Type B pancreatic cell (in vitro differentiated cells): ENCODE measurements at places on chromosomes 1 and 21.

DNA sequence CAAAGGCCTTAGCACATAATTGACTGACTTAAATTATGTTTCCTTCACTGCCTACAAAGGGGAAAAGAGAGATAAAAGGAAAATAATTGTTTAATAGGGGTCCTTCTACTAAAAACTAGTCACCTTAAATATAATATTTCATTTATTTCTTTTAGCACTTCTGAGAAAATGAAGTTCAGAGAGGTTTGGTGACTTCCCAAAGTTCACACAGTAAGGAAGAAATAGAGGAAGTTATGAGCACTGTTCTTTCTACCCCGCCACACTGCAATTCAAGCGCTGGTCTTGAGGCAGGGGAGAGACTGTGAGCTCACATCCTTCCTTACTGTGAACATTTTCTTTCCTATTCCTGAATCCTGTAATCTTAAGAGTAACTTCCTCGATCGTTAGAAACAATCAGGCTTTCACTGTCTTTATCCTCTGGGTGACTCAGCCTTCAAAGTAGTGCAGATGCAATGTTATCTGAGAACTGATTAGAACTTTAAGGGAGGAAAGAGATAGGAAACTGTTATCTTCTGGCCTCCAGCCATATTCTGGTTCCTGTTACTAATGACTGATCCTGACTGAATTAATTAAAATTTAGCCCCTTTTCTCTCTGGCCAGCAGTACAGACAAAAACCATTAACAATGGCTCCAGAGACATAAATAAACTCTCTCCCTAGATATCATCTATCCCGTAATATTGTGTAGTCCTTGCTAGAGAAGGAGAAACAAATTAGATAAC, 6.8 kb downstream of the RGS5 start:
- no peak for DNase-seq

DNA sequence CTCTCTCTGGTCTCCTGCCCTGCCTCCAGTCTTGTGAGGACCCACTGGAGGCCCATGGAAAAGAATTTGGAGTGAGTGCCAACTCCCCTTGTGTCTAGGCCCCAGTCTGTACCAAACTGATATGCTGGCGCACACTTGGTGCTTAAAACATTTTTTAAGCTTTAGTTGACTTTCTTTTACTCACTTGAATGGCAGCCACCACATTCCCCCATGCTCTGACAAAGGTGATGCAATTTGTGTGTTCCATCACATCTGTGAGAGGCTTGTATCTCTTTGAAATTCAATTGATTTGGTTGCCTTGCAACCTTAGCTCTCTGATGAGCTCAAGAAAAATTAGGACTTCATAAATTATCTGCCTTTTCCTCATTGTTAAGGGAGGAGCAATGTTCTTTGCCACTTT, 30.5 kb upstream of the WDTC1 start:
- DNase-seq: no peak

DNA sequence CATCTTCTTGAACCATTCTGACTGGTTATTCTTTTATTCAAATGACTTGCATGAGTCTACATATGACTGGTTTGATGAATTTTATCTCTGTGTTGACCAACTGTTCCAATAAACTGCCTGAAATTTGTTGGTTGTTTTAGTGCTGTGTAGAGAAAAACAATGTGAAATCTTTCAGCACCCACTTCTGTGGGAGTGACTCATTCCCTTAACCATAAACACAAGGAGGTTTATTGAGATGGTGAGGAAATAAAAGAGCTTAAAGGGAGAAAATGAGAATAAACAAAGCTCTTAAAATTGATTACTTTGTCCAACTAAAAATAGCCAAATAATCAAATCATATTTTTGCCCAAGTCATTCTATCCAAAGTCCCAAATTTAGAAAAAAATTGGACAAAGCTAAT, 341.1 kb downstream of the TGFB2 start:
- no peak for DNase-seq

DNA sequence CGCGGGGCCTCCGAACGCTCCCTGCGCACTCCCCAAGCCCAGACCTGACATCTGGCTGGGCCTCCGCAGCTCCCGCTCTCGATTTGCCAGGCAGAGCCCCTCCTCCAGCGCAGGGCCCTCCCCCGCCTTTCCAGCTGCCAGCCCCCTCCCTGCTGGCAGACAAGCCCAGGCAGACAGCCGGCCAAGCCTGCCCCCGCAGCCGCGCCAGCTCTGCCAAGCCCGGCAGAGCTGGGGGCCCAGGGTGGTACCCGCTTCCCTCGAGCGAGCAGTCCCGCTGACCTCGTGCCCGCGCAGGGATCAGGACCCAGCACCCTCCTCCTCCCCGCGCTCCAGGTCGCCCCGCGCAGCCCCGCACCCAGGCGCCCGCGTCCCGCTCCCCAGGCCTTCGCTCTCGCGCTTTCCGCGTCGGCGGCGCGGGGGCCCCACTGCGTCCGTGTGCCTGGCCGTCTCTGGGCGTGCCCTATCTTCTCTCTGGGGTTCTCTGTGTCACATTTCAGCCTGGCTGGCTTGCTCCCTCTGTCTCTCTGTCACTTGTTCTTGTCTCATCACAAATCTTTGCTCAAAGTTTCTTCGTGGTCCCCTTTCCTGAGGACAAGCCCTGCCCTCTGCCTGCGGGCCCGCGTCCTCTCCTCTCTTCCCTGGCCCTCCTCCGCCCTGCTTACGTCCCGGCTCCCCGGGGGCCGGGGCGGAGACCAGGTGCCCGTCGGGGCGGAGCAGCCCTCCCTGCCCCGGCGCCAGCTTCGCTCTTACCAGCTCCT, 580 bp downstream of the INKA2 start:
- DNase-seq: no peak

DNA sequence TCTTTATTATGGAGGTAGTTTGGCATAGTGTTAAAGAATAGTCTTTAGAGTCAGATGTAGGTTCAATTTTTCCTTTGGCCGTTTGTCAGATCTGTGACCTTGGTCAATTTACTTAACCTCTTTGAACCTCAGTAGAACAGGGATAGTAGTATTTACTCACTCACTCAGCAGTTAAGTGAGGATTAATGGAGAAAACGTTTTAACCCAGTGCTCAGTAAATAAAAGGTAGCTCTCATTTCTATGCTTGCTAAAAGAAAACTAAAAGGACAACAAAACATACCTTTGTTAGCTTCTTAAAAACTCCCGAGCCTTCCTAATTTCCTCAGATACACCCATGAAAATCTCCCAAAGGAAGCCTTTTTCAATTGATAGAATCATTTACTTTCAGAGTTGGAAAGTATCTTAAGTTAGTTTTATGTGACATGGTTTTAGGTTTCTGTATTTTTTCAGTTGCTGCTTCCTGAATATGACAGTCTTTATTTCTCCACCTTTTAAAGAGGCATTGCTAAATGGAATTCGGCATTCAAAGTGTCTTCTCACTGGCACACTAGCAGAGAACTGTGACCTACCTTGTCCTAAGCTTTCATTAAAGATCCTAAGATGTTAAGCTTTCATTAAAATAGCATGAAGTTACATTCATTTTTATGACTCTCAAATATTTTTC, 7.8 kb downstream of the ABCD3 start:
- DNase-seq: no peak

DNA sequence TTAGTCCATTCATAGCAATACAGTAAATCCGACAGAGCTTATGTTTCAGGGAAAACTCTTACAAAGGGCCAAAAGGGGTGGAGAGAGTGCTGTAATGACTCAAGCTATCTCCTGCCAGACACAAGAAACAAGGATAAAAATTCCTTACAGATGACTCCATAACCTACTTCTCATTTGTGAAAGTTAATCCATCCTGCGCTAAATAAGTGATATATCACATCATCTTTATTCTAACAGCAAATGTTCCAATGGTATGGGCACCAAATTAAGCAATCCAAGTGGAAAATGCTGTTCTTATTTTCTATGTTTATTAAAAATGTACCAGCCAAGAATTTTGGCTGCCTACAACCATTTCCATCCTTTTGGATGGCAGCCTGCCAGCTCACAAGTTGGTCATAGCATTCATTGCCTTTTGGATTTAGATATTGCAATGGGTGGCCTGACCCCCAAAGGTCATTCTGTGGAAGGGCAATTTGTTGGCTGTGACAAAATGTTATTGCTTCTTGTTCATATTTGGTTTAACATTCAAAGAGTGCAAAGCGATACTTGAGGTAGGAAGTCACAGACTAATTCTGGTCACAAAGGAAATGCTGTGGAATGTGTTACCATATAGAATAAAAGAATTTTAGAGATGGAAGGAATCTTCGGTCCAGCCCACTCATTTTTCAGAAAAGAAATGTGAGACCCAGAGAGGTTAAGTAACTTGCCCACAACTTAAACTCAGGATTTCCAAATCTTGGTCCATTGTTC, 2.8 kb upstream of the ENAH start:
- no peak for DNase-seq

GRCh38 chr1:202812176-202813026, 1.6 kb downstream of the PCAT6 start:
- DNase-seq: no peak

GRCh38 chr1:207937204-207937603, 26.3 kb upstream of the CD34 start:
- no peak for DNase-seq

DNA sequence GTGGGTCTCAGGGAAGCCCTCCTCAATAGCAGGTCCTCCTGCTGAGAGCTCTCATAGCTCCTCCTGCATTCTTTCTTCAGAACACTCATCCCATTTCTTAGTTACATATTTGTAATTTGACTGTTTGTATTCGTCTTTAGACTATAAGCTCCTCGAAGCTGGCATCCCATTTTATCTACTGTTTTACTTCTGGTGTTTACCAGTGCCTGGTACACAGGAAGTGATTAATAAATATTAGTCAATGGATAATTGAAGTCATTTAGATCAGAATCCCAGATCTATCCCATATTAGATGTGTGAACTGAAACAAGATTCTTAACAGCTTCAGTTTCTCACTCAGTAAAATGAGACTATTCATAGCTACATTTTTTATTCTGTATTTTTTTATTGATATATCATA, 88.7 kb downstream of the PLPP3 start:
- DNase-seq: no peak

DNA sequence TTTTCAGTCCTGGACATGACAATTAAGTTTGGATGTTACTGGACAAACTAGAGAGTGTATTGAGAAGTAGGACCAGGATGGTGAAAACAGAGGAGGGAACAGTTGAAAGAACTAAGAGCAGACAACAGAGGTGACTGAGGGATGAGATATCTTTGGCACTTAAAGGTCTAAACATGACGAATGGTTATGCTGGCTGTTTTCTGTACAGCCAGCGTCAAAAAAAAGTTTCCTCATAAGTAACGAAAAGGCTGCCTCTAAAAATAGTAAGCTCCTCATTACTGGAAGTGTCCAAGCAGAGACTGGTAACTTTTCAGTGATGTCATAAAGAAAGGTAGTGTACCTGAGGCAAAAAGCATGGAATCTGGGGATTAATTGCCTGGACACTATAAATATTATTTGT, 35.2 kb upstream of the AK4 start:
- no peak for DNase-seq

DNA sequence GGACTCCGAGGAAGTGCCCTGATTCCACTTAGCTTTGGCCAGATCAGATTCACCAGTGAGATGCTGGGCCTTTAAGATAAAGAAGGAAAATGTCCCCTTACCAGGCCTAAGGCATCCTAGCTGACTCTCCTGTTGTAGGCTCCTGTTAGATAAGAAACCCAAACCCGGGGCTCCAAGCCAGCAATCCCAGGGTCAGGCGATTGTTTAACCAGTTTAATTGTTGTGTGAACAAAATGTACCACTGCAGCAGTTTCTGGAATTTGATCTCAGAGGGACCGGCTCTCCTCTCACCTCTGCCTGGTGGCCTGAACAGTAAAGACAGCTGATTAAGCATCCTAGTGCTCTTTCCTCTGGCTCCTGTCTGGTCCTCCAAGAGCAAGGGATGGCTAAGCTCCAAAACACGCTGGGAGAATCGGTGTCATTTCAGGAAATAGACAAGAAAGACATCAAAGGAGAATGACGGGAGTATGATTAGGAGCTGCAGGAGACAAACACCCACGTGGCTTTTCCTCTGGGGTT, 9.3 kb upstream of the KLHDC8A start:
- DNase-seq: no peak

GRCh38 chr1:5232537-5232936, 578.1 kb downstream of the AJAP1 start:
- DNase-seq: no peak

- no peak for DNase-seq
Measured at GRCh38 chr1:30465096-30465495, 258.3 kb downstream of the MATN1 start.

DNA sequence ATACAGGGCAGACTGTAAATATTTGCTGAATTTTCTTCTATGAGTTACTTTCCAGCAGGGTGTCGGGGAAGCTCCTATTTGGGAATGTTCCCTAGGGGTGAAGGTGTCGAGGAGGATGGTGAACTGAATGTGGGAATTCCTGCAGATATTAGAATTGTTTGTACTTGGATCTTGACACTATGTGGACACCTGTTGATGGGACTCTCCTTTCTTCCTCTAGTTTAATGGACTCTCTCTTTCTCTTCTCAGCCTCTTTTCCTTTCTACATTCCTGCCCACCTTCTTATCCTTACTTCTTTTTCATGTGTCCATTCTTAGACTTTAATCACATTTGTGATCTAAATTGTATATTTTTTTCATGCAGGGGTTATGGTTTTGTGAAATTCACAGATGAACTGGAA, 14.0 kb downstream of the TRNAU1AP start:
- DNase-seq: no peak

DNA sequence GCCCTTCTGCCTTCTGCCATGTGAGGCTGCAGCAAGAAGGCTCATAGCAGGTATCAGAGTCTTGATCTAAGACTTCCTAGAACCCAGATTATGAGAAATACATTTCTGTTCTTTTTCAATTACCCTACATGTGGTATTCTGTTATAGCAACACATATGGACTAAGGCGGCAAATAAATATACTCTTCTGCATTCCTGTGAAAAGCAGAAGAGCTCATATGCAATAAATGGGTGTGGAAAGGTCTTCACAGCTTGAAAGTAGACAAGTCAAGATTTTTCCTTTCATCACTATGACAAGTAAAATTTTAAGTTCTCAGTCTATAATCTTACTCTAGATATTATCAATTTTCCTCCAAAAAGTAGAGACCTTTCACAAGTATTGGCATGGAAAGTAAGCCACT, 36.6 kb downstream of the TNFSF18 start:
- no peak for DNase-seq

GRCh38 chr1:151377150-151377884, 4.8 kb upstream of the SELENBP1 start:
- DNase-seq: no peak

- no peak for DNase-seq
Measured at GRCh38 chr1:204445860-204446412, 34.3 kb upstream of the PPP1R15B start.

- DNase-seq: no peak
Measured at GRCh38 chr1:44300852-44301251, 54.2 kb downstream of the ERI3 start.
